ENCODE measurements at places on chromosomes 2 and 18. TPM values are rescaled to one million over a fixed set of nuclear protein-coding genes. Genes with fewer than 3 reads are reported as not detected.

GRCh38 chr2:189285349-189285748 lies 105.8 kb upstream of the COL5A2 start:
- H3K27ac ChIP-seq, result no peak overlapping the region
- DNase-seq, result no peak
- H3K36me3 ChIP-seq, result no peaks in the 10 kb centered on the region

- no peaks in the 10 kb centered on the region for H3K27me3 ChIP-seq
- no peak overlapping the region for H3K4me3 ChIP-seq
- H3K36me3 ChIP-seq, result no peaks in the 10 kb centered on the region
- H3K4me1 ChIP-seq, result peaks cover 54% of the 10 kb centered on the region
- DNase-seq, result no peak
- H3K27ac ChIP-seq, result peak overlapping the region; percentile 89
These were observed 114.8 kb upstream of the PKDCC start for GRCh38 chr2:41933046-41933420.

GRCh38 chr2:180006781-180007579 lies at the start of gene CWC22:
TSS of gene CWC22 (minus strand) at chr2:180007297. CDS start at chr2:179993341, 13,956 bp downstream.
- H3K4me3 ChIP-seq, result peak within 1 kb of the TSS; percentile 98
- H3K4me1 ChIP-seq, result peaks cover 18% of the 10 kb centered on the region
- no peaks in the 10 kb centered on the region for H3K27me3 ChIP-seq
- peak within 1 kb of the TSS; percentile 91 for H3K27ac ChIP-seq
- peak; percentile 78 for DNase-seq

DNA sequence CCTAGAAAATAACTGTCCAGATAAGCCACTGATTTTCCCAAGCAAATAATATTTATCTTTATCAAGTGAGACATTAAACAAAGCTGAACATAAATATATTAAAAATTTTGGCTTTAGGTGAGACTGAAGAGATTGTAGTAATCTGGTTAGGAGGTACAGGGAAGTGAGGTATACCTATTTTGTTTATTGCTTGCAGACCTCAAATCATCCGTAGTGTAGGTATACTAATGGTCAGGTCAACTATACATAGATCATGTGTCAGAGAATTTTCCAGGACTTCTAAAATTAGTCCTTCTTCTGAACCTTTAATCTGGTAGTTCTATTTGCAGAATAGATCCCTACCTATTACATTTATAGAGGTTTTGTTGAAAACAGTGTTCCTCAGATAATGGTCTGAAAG lies 41.5 kb downstream of the SP140 start:
- H3K27ac ChIP-seq, result no peak overlapping the region
- no peaks in the 10 kb centered on the region for H3K36me3 ChIP-seq
- DNase-seq, result no peak
- H3K4me1 ChIP-seq, result no peaks in the 10 kb centered on the region
- H3K4me3 ChIP-seq, result no peak overlapping the region
- H3K27me3 ChIP-seq, result no peaks in the 10 kb centered on the region

GRCh38 chr2:15134957-15135356 lies 426.2 kb downstream of the NBAS start:
- H3K4me1 ChIP-seq, result no peaks in the 10 kb centered on the region
- H3K4me3 ChIP-seq, result no peak overlapping the region
- H3K27ac ChIP-seq, result no peak overlapping the region
- no peaks in the 10 kb centered on the region for H3K36me3 ChIP-seq

Gene LCLAT1
- 14.5 TPM for total RNA-seq

Gene ASB18
- not detected for total RNA-seq

Gene ST8SIA5
- total RNA-seq, result 1.8 TPM

Gene COL6A3
- 45.3 TPM for total RNA-seq

Gene GREB1L
- 7.6 TPM for total RNA-seq

Measured in gastrocnemius medialis (tissue), 4 donors.